ENCODE measurements at places on chromosomes 7 and 10.

DNA sequence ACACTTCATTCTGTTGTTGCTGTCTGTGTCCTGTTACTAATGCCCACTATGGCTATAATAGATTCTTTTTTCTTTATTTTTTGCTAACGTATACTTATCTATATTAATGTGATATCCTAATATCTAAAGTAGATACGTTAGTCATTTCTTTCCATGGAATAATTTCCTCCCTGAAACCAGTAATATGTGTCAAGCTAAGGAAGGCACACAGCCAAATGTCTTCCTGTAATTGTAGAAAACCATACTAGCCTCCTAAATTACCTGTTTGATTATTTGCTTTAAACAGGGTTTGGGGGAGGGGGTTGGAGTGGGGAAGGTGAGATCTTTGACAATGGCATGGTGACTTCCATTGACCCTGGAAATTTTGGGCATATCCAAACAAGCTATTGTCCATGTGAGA is 56.4 kb downstream of the THNSL1 start:
- DNase-seq, result no peak

DNA sequence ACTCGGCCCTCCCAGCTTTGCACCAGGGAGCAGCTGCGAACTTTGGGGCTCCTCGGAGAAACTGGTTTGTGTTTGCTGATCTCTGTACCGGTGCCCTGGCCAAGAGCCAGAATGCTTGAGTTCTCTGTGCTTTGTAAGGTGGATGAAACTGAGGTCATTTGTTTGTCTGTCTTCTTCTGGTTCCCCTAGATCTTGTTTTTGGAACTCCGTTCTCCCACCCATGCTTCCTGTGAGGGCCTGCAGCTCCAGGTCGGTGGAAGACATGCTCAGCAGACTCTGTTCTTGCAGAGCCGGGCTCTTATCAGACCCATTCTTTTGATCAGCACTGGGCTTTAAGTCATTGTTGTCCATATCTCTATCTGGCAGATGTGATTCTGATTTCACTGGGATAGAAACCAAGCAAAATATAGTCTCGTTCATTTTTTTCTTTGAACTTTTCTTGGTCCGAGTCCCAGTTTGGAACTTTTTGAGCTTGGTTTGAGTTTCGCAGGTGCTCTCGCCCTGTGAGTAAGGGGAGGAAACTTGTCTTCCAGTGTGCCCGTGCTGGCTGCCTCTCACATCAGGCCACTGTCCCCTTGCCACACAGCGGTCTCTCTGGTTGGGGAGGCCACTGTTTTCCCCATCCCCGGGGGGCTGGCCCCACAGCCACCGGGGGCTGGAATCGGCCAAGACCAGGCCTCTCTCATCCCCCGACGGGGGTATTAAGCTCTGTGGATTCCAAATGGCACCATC is 31.2 kb downstream of the JCAD start:
- peak; percentile 59 for DNase-seq

- no peak for DNase-seq
Measured at GRCh38 chr10:59595593-59595992, 114.1 kb downstream of the SLC16A9 start.

DNA sequence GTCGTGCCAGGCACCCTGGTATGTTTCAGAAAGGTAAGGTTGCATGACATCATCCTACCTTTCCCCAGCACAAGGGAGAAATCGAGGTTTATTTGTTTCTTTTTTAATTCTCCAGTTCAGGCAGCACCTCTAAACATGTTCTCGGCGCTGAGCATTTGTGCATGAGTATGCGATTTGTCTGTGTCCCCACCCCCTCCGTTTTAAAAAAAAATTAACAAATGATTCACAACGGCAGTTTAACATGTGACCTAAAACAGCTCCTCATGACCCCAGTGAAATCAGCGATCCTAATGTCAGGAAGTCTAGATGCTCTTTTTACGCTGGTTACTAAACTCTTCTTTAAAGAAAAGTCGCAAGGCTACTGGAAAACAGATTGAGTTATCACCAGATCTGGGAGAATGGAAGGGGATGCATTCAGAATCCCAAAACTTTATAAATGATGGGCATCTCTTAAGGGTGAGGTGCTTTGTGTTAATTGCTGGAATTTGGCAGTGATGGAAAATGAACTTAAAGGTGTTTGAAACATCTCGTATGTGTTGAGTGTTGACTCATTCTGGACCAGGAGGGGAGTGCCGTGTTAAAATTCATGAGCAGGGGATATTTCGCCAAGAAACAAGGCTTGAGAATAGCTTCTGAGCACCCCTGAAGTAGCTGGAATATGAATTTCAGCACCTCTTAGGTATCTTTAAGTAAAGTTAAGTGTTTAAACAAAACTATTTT is 106.8 kb upstream of the PDCD4 start:
- DNase-seq, result no peak

GRCh38 chr10:97498841-97499560 is at the start of gene UBTD1:
Gene UBTD1, plus strand, starts transcription at chr10:97498924. Its CDS starts 280 bp downstream, at chr10:97499204.
- peak; percentile 63 for DNase-seq

All from iris pigment epithelial cell (primary cell).